ENCODE measurements at places on chromosomes 5 and 9.

DNA sequence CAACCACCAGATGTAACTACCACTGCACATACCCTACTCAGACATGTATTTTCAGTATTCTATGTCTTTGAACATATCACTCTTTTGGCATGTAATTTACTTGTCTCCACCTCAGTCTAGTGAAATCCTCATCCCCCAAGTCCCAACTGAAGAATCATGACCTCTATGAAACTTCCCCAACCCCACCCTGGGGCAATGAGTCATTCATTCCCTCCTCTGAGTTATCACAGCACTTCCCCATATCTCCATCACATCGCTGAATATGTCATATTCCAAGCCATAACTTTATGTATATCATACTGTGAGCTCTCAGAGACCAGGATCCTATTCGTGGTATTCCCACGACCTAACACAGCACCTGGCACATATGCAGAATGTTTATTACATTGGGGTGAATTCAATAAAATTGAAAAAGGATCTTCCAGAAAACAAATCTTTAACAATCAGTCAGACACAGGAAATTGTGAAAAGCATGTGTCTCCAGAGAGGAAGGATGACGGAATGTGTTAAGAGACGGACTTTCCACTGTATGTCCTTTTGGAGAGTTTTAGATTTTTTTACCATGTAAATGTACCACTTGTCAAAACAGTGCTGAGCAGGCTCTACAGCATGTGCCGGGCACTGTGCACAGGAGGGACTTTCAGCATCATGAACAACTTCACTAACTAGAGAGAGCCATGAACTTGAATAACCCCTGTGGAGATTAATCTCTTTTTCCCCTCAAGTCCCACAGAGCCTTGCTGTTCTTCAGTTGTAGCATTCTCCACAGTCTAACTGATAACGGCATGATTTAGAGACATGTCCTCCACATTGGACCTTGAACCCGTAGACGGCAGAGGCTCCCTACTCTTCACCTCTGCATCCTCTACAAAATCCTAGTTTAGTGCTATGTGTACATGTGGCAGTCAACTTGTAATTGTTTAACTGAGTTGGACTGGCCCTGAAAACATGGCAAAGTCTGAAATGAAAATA is 213.5 kb downstream of the GLIS3 start:
- DNase-seq = no peak

GRCh38 chr5:39459071-39459470 is 34.3 kb upstream of the DAB2 start:
- DNase-seq = no peak

DNA sequence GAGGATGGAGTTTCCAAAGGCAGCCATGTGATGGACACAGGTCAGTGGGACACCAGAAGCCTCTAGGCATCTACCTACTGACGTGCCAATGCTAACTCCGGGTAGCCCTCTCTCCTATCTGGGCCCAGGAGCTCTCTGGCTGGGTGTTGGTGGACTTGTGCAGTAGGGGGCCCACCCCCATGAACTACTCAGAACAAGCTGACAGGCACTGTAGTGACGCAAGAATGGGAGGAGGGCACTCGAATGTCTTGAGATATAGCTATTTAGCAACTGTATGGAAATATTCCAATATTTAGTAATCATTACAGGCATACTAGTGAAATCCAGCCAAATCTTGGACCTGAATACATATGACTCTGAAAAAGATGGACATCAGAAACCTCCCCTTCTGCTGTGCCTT is 5.7 kb upstream of the DOCK2 start:
- no peak for DNase-seq

DNA sequence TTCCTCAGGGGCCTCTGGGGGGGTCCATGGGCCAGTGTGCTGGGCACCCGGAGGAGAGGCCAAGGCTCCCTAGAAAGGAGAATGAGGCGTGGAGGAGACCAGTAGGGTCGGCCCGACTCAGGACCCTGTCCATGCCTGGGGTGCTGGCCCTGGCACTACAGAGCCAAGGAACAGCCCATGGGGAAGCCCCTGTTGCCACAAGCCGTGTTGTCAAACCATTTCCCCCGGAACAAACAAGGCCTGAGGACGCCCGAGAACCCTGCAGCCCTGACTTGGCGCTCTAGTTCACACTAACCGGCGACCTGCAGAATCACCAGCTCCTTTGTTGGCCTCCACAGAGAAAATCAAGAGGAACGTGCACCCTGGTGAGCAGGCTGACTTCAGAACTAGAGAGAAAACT is 41.6 kb upstream of the SLC12A7 start:
- no peak for DNase-seq

- no peak for DNase-seq
These were observed 73.5 kb downstream of the ZNF622 start for GRCh38 chr5:16391858-16392649.
